Activated T-helper 1 cell treated with anti-CD3 and anti-CD28 coated beads, Interleukin-2, amount 50 U/mL, for 16 hours (primary cell): ENCODE measurements at places on chromosomes 13 and 19.

GRCh38 chr19:39599116-39599515 lies 3.2 kb upstream of the LGALS13 start:
- no peak for DNase-seq

GRCh38 chr19:11506967-11507366 lies 1.3 kb upstream of the ZNF653 start:
- no peak for DNase-seq

DNA sequence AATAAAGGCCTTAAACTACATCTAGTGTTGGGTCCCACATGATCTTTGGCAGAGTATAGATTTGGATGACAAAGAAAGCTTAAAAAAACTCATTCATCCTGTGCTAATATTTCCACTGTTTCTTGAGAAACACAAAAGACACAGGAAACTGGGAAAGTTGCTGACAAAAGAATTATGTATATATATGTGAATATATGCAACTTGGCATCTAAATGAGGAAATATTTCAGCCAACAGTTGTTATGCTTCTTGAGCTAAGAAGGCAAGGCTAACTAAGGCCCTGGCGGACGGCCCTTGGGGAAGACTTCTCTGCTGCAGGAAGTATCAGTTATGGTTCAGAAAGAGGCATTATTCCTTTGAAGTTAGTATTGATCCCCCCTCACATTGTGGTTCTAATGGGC lies 491.8 kb downstream of the DIAPH3 start:
- DNase-seq: no peak

DNA sequence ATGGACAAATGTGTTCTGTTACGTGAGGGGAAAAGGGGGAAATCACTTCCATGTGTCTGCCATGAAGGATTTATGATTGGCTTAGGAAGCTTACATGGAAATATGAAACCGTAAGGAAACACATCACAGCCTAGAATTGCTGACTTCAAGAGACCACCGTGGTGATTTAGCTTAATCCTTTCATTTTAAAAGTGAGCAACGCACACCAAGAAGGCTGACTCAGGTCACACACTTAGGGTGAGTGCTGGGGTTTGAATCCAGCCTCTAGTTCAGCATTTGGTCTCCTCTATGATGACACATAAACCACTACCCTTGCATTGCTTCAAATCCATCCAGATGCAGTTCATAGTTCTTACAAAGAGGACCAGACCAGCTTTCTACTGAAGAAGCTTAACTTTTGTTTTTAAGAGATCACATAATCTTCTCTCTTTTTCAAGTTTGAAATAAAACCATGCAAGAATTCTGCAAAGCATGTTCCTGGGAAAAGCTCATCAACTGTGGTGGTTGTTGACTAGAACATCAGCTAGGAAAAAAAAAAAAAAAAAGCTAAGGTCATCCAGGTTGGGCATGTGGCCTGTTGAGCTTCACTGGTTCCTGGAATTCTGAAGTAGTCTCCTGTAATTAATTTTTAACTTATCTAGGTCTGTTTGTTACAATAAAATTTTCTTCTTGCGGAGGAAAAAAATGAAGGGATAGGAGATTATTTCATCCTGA lies 60.2 kb upstream of the KL start:
- DNase-seq: no peak

- DNase-seq: no peak
Measured at GRCh38 chr13:102392481-102393209, 9.2 kb downstream of the FGF14 start.

- DNase-seq: no peak
Measured at GRCh38 chr13:59364641-59365085, 799.1 kb downstream of the DIAPH3 start.

DNA sequence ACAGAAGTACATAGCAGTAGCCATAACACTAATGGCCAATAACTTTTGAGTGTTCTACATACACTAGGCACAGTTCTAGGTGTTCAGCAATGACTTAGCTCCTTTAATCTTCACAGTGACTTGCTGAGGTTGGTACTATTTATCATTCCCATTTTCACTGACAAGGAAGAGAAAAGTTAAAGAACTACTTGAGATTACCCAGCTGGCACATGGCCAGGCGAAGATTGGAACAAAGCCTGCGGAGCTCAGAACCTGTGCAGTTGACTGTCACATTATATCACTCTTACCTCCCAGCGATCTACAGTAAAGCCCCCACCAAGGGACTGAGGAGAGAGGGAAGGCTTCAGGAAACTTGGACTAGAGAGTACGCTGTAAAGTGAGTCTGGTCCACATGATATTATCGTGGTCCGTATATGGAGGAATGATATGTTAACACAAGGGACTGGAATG lies 42.4 kb upstream of the WDFY2 start:
- DNase-seq: no peak

GRCh38 chr13:95723438-95723837 lies 46.5 kb downstream of the DNAJC3 start:
- no peak for DNase-seq

DNA sequence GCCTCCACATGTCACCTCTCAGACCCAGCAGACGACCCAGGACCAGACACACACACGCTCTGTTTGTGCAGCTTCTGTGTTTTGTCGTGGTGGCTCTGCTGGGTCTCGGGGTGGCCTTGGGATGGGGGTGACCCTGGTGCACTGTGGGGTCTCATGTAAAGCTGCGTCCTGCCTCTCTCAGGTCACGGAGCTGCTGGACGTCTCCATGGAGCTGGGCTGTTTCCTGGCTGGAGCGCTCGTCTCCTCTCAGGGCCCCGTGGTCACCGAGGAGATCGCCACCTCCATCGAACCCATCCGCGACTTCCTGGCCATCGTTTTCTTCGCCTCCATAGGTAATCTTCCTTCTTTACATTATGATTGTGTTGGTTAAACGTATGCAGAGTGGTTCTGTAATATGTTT lies 45.4 kb upstream of the TFDP1 start:
- DNase-seq: no peak

GRCh38 chr19:46298479-46299003 lies 1.7 kb downstream of the HIF3A start:
- DNase-seq: no peak

DNA sequence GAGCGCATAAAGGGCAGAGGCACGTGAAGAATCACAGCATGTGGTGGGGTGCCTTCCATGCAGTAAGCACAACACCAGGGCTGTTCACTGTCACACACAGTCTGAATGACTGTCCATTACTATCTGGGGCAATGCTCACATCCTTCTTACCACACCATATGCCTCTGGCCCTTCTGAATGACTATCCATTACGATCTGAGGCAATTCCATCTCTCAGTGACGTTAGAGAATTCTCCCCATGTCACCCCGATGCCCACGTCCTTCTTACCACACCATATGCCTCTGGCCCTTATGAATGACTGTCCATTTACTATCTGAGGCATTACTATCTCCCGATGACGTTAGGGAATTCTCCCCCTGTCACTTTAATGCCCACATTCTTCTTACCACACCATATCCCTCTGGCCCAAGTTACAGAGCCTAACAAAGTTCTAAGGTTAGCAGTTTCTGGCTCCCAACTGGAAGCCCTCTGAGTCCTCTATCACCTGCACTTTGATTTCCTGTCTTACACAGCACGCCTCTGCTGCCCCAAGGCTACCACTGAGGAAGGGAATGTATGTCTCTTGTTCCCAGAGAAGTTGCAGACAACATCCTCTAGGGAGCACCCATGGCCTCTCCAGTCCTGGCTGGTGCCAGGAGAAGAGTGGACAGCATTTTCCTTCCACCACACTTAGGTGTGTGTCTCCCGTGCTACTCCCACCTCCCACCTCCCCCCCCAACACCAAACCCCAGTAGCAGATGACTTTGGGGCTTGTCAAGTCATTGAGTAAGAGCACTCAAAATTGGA lies 154.8 kb downstream of the COG6 start:
- no peak for DNase-seq

GRCh38 chr19:7781157-7781556 lies 18.1 kb downstream of the CLEC4M start:
- DNase-seq: no peak

GRCh38 chr13:99980201-99980823 lies 1.3 kb upstream of the ZIC2 start:
- DNase-seq: peak; percentile 32

- no peak for DNase-seq
Measured at GRCh38 chr19:18763674-18764590, 27.2 kb downstream of the COMP start.

GRCh38 chr13:22126433-22127021 lies 455.7 kb downstream of the FGF9 start:
- DNase-seq: no peak

DNA sequence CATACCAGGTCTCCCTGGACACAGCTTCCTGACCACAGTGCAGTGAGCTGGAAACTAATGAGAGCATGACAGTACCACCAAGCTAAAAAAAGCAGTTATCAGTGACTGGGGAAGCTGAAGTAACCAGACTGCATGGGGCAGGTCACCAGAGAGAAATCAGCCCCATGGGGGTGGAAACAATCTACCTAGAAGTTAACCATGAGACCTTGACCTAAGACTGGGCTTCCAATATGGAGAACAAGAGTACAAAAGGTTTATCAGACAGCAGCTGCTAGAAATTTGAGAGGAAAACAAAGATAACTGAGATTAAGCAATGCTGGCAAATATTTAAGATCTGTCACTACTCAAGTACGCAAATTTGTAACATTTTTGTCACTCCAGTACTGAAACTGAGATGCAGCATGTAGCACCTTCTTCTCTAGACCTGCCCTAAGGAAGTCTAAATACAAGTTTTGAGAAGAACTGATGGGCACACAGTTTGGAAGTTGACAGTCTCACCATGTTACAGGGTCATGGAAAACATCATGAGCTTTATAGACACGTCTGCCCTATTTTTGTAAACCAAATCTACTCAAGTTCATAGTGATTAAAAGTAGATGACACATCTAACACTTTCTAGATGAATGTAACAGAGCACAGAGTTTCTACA lies 2641.8 kb upstream of the PCDH20 start:
- DNase-seq: no peak

DNA sequence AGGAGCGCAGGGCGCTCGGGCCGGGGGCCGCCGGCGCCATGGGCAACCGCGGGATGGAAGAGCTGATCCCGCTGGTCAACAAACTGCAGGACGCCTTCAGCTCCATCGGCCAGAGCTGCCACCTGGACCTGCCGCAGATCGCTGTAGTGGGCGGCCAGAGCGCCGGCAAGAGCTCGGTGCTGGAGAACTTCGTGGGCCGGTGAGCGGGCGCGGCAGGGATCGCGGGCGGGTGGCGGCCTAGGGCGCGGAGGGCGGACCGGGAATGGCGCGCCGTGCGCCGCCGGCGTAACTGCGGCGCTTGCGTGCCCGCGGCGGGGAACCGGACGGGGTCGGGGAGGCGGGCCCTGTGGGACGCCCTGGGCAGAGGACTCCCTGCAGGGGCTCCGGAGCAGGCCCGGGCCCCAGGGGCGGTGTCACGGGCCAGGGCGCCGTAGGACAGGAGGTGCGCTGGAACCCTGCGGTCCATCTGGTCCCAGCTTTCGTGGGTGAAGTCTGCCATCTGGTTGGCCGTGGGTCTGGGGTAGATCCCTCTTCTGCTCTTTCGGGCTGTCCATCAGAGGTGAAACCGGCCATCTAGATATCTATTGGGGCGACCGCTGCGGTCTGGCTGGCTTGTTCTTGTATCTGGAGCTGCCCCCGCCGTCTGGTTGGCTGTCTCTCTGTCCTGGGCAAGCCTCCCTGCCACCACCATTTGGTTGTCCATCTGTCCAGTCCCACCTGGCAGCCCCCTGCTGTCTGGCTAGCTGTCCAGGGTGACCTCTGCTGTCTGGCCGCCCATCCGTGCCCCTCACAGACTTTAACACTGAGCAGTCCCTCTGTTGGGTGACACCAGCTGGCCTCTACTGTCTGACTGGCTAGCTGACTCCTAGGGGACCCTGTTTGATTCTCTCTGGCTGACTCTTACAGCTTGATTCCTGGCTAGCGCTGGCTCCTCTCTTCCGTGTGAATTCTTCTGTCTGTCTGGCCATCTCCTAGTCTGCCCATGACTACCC lies 622 bp downstream of the DNM2 start:
- DNase-seq: peak; percentile 33

DNA sequence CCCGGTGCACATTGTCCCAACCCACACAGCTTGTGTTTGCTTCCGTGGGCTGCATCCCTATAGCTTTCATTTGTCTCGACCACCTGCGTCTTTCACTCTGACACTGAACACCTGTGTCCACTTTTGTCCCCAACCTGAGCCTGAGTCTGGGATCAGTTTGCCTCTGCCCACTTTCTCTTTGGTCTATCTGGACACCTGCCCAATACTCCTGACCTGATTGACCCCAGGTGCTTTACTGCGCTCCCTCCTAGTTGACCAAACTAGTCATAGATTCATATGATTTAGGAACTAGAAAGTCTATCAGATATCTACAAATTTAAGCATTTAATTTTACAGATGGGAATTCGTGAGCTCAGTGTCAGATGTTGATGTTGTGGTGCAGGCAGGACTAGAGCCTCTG lies 209.9 kb downstream of the DCT start:
- no peak for DNase-seq

DNA sequence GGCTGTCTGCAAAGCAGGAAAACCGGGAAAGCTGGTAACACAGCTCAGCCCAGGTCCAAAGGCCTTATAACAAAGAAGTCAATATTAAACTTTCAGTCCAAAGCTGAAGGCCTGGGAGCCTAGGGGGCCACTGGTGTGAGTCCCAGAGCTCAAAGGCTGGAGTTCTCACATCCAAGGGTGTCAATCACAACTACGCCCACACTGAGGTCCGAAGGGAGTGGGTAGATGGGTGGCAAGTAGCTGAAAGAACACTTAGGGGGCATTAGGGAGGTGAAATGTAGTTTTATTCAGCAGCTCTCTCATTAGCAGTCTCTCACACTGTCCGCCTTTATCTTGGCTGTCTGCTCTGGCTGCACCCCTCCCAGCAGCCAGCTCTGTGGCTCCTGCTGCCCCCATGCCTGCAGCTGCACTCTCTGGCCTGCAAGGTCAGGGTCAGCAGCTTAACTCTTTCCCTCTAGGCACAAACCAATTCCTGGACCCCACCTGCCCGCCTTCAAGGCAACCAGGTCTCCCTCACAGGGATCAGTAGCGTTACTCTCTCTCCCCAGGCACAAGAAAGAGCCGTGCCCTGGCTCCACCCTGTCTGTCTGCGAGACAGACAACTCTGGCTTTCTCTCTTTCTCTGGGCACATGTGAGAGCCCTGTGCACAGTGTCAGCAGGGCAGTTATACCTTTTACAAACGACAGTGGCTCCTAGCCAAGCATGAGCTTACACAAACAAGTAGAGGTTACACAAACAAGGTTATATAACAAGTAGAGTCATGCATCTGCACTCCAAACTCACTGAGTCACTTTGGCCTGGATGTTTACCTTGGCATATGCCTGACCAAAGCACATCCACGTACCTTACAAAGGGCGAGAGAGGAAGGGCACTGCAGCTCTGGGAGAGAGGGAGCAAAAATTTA lies 249.4 kb upstream of the PCDH20 start:
- no peak for DNase-seq

- no peak for DNase-seq
Measured at GRCh38 chr13:95862408-95862807, 185.5 kb downstream of the DNAJC3 start.

DNA sequence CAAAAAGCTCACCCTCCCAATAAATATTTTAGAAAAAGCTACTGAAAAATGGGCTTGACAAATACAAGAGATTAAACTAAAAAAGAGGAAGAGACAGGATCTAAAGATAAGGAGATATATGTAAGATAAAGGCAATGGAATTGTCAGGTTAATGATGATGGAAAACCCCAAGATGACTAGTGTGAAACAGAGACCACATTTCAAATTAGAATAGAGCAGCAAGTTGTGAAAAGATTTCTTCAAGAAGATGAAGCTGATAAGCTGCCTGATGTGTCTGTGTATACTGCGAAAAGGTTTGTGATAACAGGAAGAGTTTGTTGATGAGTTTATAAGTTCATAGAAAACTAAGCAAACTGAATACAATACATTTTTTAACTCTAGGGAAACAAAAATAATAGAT lies 840.1 kb upstream of the SLITRK5 start:
- DNase-seq: no peak

GRCh38 chr13:100675661-100676129 lies 1.1 kb upstream of the TMTC4 start:
- DNase-seq: no peak
